Left ventricle myocardium inferior (tissue), 1 donor: ENCODE measurements at places on chromosomes 4 and X.

DNA sequence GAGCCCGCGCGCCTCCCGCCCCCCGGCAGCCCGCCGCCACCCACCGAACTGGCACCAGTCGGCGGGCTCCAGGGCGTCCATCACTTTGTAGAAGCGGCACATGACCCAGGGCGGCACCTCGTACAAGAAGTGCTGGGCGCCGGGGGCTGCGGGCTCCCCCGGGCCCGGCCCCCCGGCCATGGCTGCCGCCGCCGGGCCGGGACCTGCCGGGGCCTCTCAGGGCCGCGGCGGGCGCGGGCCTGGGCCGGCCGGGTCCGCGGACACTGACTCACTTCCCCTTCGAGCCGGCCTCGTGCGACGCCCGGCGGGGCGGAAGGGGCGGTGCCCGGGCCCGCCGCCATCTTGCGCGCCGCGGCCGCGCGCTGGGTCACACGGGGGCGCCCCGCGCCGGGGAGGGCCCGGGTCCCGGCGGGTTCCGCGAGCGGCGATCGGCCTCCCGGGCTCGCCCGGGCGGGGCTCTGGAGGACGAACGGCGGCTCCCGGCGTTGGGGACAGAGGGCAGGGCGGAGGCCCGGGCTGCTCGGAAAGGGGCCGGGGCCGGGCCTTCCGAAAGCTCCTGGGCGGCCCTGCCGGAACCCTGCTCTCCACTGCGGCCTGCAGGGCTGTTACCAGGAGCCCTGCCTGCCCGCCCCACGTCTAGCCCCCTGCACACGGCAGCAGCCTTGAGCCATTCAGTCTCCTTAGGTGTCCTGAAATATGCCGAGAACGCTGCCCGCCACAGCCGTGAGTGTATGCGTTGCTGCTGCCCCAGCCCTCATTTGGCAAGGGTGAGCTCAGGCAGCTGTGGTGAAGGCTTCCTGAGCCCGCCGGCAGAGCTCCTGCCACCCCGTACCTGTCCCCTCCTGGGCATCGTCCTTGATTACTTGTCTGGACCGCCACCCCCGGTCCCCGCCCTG lies at the start of gene IRAK1:
Gene IRAK1 (minus strand): TSS at position 270 of the 896 bp plus-strand sequence. CDS start 90 bp downstream, at position 180.
- DNase-seq = peak; percentile 52

- no peak for DNase-seq
Measured at GRCh38 chr4:80465736-80466135, 130.2 kb downstream of the CFAP299 start.

DNA sequence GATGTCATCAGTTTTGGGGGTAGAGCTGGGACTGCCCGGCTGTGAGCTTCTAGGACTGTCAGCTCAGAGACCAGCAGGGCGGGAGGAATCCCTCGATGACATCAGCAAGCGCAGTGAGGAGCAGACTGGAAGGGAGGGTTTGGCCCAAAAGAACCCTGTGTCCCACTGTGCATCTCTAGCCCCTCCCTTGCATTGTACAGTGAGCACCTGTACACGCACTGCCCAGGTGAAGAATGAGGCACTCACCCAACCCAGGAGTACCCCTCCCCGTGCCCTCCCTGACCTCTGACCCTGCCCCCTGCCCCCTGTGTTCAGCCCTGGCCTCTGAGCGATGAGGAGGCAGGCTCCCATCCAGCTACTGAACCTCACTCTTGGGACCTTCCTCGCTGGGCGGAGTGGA lies 92.9 kb downstream of the HMX1 start:
- DNase-seq = no peak

DNA sequence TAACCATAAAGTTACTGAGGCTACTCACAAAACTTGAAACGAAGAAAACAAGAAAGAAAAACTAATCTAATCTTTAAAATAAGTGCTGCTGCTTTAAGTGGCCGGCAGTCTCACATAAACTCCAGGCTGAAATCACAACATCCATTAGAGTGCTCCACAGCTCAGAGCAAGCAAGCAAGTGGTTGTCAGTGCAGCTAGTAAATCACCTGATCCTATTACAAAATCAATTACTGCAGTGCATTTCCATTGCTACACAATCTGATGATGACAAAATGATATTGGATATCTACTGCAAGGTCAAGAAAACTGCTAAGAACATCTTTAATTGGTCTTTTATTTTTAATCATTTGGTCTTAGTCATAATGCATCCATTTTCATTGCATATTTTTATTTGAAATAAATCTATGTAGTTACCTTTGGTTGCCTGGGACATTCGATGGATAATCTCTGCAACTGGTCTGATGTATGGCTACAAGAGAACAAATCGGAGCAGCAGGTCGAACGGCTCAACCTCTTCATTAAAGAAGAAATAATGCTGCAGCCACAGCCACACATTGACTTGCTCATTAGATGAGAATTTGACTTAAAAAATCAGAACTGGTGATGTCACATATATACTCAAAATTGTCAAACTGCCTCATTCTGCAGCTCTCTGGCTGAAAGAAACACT lies 87.7 kb downstream of the FBXW7 start:
- DNase-seq = no peak

DNA sequence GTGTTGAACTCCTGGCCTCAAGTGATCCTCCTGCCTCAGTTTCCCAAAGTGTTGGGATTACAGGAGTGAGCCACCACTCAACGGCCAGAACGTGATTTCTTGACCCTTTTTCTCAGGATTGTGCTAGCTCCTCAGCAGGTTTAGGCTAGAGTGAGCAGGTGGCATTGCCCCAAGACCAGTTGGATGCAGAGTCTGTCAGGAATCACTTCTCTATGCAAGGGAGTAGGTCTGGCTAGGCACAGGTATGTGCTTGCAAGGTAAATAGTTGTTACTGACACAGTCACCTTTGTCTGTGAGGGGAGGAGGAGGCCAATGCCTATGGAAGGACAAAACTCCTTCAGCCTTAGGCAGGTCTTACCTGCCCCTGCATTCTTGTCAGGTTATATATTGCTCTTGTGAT lies 24.2 kb downstream of the SLC25A5 start:
- no peak for DNase-seq

DNA sequence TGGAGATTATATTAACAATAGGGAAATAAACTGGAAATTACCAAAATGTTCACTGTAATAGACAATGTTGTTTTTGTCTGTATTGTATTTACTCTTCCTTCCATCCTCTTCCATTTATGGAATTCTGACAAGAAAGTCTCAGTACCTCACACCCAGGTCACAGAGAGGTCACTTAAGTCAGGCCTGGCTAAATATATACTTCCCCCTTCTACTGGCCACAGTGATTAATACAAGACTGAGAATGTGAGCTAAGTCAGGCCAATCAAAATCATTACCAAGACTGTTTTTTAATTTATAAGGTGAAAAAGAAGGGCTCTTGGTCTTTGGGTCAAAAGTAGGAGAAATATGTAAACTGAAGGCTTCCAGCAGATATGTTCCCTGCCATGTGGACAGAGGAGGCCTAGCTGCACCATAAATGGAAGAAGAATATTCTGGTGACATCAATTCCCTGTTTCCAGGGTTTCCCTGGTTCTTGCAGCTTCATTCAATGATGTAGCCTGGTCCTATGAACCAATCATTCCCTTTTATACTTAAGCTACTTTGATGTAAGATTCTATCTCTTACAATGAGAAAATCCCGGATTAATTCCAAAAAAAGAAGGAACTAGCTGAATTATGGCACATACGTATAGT lies 64.3 kb downstream of the LRBA start:
- no peak for DNase-seq

DNA sequence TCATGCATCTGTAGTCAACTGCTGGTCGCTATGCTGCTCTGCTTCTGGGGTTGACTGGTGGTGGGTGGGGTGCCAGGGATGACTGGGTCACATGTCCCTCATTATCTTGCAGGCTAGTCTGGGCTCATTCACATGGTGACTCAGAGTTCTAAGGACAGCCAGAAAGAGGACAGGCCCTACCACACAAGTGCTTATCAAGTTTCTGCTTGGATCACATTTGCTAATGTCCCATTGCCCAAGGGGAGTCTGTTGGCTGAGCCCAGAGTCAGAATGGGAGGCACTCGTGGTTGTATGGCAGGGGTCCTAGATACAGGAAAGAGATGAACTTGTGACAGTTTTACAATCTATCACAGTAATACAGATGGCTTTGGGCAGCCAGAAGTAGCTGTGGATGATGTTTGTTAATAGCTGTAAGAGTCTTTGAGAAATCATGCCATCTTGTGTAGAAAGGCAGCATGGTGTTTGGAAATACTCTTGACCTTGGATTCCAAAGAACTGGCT lies 221.3 kb downstream of the GPAT3 start:
- DNase-seq = no peak

- DNase-seq = no peak
Measured at GRCh38 chr4:178745203-178745602, 1303.0 kb upstream of the AGA start.

DNA sequence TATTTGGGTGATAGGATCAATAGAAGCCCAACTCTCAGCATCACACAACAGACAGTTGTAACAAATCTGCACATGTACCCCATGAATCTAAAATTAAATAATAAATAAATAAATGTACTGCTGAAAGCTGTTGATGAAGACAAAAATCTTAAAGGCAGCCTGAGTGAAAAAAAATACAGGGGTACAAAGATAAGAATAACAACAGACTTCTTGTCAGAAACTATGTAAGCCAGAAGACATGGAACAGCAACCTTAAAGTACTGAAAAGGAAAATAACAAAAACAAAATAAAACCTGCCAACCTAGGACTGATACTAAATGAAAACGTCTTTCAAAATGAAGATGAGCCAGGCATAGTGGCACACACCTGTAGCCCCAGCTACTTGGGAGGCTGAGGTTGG lies 25.0 kb upstream of the PDLIM5 start:
- no peak for DNase-seq

DNA sequence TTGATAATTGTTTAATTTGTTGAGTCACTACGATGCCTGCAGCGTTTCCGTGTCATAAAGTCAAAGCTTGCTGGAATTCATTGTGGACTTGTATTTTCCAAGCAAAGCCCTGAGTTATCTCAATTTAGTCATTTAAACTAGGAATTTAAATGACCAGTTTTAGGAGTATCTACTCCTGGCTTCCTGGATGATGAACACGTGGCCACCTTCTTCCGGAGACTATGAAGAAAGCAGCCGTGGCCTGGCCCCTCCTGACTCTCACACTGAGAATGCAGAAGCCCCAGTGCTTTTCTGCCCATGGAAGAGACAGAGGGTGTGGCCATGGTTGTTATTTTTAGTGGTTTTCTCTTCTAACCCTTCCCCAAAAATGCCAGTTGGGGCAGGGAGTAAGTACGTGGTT lies 250.7 kb upstream of the GATB start:
- DNase-seq = no peak

DNA sequence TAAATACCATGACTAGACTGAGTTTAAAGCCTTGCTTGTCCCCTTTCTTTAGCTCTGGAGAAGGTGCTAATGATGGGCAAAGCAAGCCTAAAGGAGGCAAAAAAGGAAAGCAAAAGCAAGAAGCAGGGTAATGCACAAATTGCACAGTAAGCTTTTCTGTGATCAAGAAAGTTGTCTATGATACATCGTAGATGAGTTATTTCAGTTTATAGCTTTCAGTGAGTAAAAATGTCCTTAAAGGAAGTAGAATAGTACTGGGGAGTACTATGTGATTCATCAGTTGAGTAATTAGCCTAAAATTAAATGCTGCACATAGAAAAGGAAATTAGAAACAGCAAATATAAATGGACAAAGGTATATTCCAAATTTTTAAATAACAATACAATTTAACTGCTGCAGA lies 50.2 kb upstream of the PDE5A start:
- DNase-seq = no peak
